NCI-H510A (cell line): ENCODE measurements at places on chromosomes 1 and 21.

- no peak for DNase-seq
These were observed 185.9 kb downstream of the CACNA1E start for GRCh38 chr1:181669246-181669645.

DNA sequence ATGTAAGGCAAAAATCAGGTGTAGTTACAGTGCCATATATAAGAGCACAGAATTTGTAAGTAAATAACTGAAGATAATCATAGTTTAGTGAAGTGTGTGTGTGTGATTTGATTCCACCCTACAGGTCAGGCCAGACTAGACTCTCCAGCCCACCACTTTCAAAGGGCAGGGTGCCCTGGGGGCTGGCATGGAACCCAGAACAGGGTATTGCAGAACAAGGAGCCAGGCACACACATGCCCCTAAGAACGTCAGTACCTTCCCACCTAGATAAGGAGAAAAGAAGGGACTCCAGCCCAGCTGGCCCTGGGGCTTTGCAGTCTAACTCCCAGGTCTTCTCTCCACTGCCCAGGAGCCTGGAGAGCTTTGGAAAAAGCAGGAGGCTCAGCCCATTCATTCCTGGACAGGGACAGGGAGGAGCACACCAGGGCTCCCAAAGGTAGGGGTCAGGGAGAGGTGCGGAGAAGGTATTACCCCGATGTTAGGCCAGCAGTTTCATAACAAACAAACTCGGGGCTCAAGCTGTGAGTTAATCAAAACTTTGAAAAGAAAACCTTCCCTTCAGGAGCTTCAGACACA, 149.7 kb upstream of the VANGL1 start:
- DNase-seq, result no peak

GRCh38 chr1:193356249-193356648, 169.8 kb upstream of the B3GALT2 start:
- DNase-seq, result no peak

DNA sequence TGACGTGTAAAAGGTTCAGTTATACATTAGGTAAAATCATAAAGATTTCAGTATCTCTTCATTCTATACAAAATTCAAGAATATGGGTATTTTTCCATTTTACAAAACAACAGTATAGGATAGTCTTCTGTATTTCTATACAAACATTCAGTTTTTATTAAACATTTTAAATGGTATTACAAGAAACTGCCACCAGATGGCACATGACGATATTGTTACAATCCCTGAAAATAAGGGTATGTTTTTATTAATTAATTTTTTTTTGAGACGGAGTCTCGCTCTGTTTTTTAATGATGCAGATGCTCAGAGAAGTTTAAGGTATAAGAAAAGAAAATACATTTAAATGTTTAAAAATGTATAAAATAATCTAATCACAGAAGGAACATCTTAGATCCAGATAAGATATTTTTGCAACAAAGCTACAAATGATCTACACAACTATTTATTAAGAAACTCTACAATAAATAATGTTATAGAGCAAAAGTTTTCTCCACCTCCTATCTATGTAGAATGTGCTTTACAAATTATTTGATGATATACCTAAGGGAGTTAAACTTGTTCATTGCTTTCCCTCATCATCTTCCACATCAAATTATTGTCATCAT, 23.5 kb upstream of the RSBN1 start:
- DNase-seq, result no peak

GRCh38 chr21:15445327-15445726, 284.5 kb upstream of the USP25 start:
- DNase-seq, result no peak

GRCh38 chr1:90946630-90947029, 75.2 kb downstream of the ZNF644 start:
- DNase-seq, result no peak

DNA sequence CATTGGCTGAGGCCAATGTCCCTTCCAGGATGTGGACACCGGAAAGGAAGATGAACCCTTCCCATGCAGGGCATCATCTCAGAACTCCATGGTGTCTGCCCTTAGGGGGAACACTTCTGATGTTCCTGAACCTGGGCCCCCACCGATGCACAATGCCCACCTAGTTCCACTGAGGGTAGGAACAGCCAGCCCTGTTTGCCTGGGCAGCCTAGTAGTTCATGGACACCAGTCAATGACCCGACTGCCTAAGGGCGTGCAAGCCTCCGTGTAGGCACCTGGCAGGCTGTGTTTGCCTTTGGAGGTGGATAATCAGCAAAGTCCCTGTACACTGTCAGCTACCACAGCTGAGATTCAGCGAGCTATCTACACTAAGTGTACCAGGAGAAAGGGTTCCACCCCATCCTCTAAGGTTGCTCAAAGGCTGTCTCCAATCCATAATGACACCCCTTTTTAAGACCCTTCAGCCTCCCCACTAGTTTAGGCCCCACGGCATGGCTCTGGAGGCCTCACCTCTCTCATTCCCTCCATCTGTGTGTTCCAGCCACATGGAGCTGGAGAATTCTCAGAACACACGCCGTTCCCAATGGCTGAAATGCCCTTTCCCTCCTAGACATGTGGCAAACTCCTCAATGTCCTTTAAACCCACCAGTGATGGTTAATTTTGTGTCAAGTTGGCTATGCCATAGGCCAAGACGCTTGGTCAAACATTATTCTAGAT, 124.8 kb upstream of the EDN2 start:
- no peak for DNase-seq

GRCh38 chr1:86416343-86416742, 7.6 kb upstream of the CLCA2 start:
- peak; percentile 45 for DNase-seq

GRCh38 chr1:2460203-2460602, 15.9 kb upstream of the PLCH2 start:
- no peak for DNase-seq

DNA sequence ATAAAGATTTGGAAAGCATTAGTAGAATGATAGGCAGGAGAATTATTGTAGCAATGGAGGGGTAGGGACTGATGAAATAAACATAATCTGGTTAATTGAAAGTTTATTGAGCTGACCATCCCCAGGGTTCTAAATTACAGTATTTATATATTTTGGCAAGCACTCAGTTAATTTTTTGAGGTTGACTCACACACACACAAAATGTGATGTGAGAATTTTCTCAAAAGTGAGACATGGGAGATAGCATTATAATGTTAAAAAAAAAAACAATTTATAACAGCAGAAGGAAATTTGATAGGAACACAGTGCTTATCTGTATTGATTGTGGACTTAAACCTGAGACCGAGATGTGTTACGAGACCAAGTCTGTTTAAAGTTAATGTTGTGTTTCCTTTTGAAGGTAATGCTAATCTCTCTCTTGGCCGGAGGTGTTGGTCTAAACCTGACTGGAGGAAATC, 24.6 kb downstream of the TRIM45 start:
- no peak for DNase-seq

DNA sequence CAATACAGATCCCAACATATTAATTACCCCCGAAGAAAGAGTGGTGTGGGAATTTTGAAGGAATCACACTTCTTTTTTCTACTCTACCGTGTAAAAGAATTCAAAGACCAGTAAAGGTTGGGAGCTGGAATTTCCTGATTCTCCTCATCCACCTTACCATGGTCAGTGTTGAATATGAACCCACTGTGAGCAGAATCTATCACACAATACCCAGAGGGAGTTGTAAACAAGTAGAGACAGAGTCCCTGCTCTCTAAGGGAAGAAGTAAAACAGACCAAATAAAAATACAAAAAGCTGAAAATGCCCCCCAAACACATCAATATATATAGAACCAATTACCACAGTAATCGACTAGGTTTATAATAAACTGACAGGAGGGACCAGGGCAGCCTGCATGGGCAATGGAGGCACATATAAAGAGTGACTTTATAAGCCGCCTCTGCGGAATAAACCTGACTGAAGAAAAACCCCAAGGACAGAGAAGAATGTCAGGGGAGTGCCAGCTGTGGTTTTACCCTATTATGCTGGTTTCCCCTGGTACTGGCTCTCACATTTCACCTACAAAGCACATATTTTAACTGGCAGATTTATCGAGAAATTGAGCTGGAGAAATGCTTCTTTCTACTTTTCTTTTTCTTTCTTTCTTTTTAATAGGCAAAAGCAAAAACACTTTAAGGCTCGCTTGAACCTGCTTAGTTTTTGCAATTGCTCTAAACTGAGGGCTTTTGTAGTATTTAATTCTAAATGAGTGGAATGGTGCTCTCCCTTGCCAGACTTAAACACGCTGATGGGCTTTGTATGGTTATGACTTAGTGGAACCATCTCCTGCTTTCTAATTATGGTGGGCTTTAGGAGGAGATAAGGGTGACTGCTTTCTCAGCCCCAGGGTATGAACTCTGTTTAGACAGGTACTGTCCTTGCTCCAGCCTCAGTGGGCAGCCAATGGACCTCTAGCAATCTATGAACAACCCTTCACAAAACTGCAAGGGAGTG, 244.8 kb downstream of the ASTN1 start:
- DNase-seq, result no peak

- no peak for DNase-seq
These were observed 19.0 kb downstream of the BTG2 start for GRCh38 chr1:203324105-203325025.

DNA sequence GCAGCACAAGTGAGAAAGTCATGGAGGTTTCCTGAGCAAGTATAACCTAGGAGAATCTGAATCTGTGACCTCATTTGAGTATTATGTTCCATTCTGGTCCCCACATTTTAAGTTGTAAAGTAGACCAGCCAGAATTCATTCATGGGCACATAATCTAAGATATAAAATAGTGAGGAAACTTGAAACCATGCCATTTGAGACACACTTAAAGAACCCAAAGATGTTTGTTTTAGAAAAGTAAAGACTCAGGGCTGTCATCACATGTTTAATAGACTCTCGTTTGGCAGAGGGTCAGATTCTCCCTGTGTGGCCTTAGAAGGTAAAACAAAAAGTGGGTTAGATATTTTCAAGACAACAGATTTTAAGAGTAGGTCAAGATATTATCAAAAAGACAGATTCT, 6.4 kb downstream of the SZT2 start:
- no peak for DNase-seq

DNA sequence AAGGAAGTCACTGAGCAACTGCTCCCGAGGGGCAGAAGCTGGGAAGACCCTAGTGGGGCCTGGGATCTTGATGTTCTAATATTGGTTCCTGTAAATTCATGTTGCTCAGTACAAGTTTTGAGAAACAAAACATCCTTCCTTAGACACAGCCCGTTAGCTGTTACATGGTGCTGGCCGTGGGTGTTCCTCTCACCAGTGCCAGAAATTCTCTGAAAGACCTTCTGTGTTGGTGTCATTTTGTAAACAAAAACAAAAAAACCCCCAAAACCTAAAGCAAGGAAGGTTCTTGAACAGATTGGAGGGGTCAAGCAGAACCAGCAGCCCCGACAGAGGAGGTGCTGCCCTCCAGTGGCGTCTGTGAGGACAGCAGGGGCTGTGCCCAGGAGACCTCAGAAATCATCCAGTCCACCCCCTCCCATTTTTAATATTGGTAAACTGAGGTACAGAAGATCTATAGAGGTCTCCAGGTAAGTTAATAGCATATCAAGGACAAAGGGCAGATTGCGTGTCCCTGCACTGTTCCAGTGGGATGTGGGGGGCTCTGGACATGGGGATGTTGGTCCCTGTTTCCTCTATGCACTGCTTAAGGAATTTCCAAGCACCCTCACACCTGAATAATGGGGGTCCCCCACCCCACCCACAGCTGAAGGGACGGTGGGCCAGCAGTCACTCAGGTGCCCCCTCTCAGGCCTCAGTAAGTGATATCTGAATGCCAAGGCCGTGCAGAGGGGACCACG, 38.2 kb downstream of the SLC2A7 start:
- no peak for DNase-seq

GRCh38 chr1:206794294-206794908, 22.1 kb upstream of the IL10 start:
- no peak for DNase-seq

GRCh38 chr1:159746666-159747065, 32.3 kb upstream of the CRP start:
- no peak for DNase-seq

GRCh38 chr1:226987623-226988333, 47.7 kb downstream of the COQ8A start:
- no peak for DNase-seq

GRCh38 chr1:31434101-31434871, 21.3 kb downstream of the SERINC2 start:
- no peak for DNase-seq

DNA sequence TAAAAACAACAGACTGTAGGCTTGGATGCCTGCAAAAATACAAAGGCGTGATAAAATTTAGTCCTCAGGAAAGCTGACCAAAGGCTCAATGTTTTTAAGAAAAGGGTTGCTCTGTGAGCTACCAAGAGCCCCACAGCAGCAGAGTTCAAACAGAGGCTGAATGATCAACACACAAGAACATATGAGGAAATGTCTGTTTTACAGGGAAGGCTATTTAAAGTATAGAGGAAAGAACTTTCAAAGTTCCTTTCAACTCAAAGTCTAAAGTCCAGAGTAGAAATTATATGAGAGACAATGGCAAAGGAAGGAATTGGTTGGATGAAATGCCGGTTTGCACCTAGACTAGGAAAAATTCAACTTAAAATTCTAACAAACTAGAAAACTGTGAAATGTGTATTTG, 8.6 kb downstream of the CLSTN1 start:
- DNase-seq, result no peak
